Astrocyte (in vitro differentiated cells and primary cell): ENCODE measurements at places on chromosomes 2 and 18. TPM values are rescaled to one million over a fixed set of nuclear protein-coding genes. Genes with fewer than 3 reads are reported as not detected.
A peak's percentile ranks its signal among the peaks of the same experiment; 100 is the strongest.

The TWSG1 gene
- total RNA-seq: 44.7 and 48.4 TPM in 2 replicates

- H3K4me1 ChIP-seq: no peaks in the 10 kb centered on the region
- H3K36me3 ChIP-seq: no peaks in the 10 kb centered on the region
- DNase-seq: no peak
- no peak overlapping the region for H3K27ac ChIP-seq
Measured at GRCh38 chr2:3042601-3043585, 334.7 kb downstream of the EIPR1 start.

DNA sequence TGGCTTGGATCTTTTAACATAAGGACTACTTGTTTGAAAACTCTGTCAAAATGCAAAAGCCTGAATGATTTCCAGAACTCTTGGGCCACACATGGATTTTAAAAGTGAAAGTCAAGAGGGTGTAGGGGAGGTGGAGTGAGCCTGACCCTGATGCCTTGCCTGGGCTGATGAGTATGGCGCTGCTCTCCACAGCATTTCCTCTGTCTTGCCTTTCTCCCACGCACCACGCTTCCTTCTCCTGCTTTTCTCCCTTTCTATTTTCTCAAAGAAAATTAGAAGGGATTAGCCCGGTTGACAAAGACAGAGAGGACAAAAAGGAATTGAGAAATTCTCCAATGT is 207.0 kb upstream of the CCDC68 start:
- H3K27me3 ChIP-seq: no peaks in the 10 kb centered on the region
- H3K36me3 ChIP-seq: no peaks in the 10 kb centered on the region
- no peaks in the 10 kb centered on the region for H3K4me1 ChIP-seq
- H3K27ac ChIP-seq: no peak overlapping the region
- DNase-seq: no peak
- H3K4me3 ChIP-seq: no peak overlapping the region

DNA sequence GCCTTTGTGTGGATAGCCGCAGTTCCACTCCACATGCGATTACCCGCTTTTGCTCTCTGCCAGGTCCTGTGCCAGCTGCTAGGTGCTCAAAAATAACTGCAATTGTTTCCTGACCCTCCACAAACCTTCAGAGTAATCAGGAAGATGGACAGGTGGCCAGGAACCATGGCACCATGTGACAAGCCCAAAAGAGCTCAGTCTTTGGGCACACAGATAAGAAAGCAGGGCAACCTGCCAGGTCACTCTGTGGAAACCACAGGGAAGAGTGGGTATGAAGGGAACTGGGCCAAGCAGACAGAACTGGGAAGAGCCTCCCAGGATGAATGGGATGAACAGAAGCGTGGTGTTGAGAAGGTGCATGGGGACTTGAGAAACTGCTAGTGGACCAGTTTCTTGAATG is 79.4 kb upstream of the AGAP1 start:
- H3K27me3 ChIP-seq: peaks cover 5% of the 10 kb centered on the region
- no peak for DNase-seq
- H3K4me3 ChIP-seq: no peak overlapping the region
- H3K27ac ChIP-seq: no peak overlapping the region
- no peaks in the 10 kb centered on the region for H3K4me1 ChIP-seq

DNA sequence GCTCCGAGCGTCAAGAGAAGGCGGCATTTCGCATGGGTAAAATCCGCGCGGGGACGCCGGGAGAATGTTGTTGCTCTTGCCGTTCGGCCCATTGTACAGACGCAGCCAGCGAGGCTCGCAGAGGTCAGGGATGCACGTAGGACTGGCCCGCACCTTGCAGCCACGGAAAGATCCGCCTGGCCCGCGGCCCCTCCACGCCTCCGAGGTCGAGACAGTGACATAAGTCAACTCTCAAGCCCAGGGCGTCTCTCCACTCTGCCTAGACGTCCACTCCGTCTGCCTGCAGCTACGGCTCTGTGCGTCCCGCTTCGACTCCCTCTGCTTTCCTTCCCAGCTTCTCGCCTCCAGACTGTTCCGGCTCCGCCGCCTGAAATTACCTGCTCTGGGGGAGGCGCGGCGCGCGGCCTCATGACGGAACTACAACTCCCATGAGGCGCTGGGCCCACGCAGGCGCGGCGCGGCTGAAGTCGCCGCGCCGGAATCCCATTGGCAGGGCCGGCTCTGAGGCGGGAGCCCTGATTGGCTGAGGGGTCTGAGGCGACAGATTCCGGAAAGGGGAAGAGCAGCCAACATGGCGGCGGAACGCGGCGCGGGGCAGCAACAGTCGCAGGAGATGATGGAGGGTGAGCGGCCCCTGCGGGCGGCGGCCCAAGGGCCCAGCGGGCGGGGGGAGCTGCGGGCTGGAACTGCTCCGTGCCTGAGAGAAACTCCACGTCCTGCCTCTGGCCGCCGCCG is at the start of gene PPP1R7:
Gene PPP1R7, plus strand, starts transcription at position 543 of the 735 bp plus-strand sequence. Its CDS starts 29 bp downstream, at position 572.
- peak; percentile 79 for DNase-seq
- no peaks in the 10 kb centered on the region for H3K27me3 ChIP-seq
- H3K27ac ChIP-seq: peak within 1 kb of the TSS; percentile 66
- H3K4me1 ChIP-seq: peaks cover 17% of the 10 kb centered on the region
- H3K36me3 ChIP-seq: peaks cover 2% of the 10 kb centered on the region

GRCh38 chr18:36153203-36153602 is 23.5 kb downstream of the ELP2 start:
- peaks cover 35% of the 10 kb centered on the region for H3K4me1 ChIP-seq
- DNase-seq: peak; percentile 99
- no peaks in the 10 kb centered on the region for H3K27me3 ChIP-seq

GRCh38 chr2:222753251-222753824 is 81.9 kb downstream of the MOGAT1 start:
- no peaks in the 10 kb centered on the region for H3K27me3 ChIP-seq
- no peaks in the 10 kb centered on the region for H3K36me3 ChIP-seq
- no peak overlapping the region for H3K4me3 ChIP-seq
- no peak overlapping the region for H3K27ac ChIP-seq
- peak; percentile 71 for DNase-seq
